Sigmoid colon (tissue), 7 donors: ENCODE measurements at places on chromosomes 5 and 9.

DNA sequence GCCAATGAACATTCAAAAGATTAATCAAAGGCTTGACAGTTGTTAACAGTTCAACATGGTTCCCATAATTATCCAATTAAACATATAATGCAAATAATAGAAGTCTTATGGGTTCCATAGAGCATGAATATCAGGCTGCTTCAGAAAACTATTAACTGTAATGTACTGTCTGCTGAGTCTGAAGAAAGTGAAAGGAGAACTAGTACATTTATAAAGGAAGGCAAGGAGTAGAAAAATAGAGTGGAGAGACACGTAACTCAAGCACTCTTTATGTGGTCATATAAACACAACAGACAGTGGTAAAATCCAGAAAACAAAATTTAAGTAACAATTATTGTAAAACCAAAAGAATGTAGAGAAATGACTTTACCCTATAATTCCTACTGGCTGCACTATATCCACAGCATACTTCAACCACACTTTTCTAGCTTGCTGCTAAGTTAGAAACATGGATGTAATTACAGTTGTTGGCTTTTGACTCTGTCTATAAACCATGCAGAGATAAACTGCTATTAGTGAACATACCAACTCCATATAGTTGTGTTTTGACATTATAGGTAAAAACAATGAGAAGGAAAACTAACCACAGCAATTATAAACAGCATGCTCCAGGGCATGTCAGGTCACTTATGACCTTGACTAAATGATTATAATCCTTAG lies 32.7 kb downstream of the NFIB start:
- no peak for DNase-seq

GRCh38 chr5:116437922-116438578 lies 136.6 kb downstream of the SEMA6A start:
- DNase-seq = no peak

GRCh38 chr5:94524841-94525697 lies 93.3 kb downstream of the KIAA0825 start:
- DNase-seq = no peak

DNA sequence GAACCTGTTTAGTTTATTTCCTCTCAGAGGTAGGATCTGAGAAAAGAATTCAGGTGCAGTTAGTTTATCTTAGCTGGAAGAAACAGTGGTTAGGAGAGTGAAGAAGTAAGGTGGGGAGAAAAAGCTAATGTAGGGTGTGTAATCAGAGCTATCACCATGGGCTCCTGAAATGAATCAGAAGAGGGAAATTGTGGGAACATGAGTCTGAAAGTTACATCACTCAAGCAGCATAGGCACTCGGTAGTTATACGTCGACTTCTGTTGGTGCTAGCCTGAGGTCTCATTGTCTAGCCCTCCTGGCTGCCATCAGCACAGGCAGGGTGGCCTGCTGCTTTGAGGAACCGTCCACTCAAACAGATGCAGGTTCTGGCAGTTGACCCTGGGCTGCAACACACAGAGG lies 56.7 kb upstream of the NPR3 start:
- DNase-seq = no peak

DNA sequence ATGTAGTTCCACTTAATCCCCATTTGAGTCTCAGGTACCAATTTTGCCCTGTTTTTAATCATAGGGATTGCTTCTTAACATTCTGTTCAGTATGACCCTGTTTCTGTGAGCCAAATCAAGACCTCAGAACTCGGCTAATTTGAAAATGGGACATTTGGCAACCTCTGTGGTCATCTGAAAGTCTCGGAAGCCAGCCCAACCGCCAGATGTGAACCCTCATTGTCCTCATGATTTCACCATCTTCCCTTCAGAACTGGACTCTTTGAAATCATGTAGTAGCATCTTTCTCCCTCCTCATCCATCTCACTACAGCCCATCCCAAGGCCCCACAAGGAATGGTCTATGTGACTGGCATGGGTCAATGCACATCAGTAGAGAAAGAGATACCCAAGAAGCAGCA lies 88.9 kb downstream of the S1PR3 start:
- peak; percentile 85 for DNase-seq

GRCh38 chr5:177319913-177320588 lies 8.4 kb upstream of the MXD3 start:
- DNase-seq = no peak

- DNase-seq = no peak
Measured at GRCh38 chr9:99389087-99390033, 167.3 kb downstream of the SEC61B start.

GRCh38 chr5:172878585-172878932 lies 44.5 kb downstream of the ERGIC1 start:
- no peak for DNase-seq

DNA sequence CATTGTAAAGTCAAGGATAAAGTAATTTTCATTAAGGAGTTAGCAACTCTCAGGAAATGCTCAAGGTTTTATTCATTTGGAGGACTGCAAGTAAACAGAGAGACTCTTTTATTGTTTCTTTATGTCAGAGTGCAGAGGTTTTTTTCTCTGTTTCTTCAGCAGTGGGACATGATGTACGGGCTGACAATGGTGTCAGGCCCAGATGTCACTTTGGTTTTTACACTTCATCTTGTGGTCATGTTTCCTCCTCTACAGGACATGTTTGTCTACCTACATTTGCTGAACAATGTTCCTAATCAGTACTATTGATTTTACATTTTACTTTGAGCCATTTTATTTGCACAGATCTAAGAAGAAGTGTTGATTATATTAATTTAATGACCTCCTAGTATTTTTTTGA lies 72.8 kb upstream of the PARP8 start:
- no peak for DNase-seq

- DNase-seq = no peak
Measured at GRCh38 chr5:9499498-9499876, 46.4 kb downstream of the SEMA5A start.

GRCh38 chr9:107827304-107827703 lies 337.7 kb upstream of the KLF4 start:
- DNase-seq = no peak

DNA sequence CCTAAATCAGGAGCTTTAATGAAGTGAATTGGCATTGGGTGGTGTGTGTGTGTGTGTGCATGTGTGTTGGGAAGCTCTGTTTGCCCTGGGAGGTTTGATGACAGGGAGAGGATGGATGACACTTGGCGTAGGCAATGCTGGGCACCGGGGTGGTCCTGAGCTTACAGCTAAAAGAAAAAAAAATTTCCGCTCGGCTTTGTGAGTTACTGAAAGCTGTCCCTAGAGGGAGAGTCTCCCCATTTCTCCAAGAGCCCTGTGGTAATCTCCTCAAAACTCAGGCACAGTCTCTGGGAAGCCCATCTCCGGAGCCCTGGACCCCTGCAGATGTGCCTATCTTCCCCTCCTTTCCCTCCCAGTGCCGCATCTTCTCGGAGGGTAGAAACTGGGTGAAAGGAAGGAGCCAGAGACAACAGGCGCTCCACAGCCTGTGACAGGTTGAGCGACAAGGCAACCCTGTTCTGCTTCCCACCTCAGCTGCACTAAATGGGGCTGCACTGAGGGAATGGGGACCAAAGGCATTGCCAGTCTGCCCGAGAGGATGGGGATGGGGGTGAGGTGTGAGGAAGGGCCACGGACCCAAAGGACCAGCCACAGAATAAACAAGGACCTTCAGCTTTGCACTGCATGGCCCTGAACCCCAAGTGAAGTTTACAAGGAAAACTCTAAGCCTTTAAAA lies 35.8 kb upstream of the TIFAB start:
- DNase-seq = no peak

- no peak for DNase-seq
Measured at GRCh38 chr9:14277244-14277643, 36.7 kb downstream of the NFIB start.

- no peak for DNase-seq
Measured at GRCh38 chr5:158606233-158606632, 493.5 kb downstream of the EBF1 start.

DNA sequence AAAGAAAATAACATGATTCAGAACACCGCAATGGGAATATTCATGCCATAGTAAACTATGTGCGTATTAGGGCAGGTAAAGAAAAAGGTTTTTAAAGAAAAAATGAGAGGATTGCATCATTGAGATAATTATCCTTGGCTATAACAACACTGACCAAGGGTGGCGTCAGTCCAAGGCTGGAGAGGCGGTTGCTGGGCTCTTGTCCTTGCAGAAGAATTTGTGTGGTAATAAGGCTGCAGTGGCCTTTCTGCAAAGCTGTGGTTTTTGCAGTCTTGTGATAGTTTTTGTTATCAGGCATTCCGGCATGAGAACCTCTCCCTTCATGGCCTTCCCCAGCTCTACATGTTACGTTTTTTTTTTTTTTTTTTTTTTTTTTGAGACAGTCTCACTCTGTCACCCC lies 14.0 kb downstream of the BOD1 start:
- DNase-seq = no peak

- DNase-seq = no peak
Measured at GRCh38 chr5:9297134-9297533, 248.7 kb downstream of the SEMA5A start.

GRCh38 chr5:5069851-5070250 lies 70.3 kb upstream of the ADAMTS16 start:
- no peak for DNase-seq

- DNase-seq = no peak
Measured at GRCh38 chr9:135554718-135555117, 6.8 kb upstream of the PAEP start.

DNA sequence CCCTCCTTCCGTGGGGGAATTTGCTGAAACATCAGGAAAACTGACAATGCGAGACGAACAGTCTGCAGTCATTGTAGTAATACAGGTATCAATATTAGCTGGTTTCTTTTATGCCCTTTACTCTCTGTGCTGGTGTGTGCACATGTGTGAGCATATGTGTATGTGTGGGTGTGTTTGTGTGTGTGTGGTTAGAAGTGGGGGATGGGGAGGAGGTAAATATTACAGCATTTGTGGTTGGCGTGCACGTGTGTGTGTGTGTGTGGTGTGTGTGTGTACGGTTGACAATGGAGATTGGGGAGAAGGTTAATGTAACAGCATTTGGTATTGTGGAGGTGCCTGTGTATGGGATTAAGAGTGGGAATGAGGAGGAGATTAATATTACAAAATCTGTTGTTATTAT lies 219.4 kb downstream of the ADGRV1 start:
- no peak for DNase-seq

DNA sequence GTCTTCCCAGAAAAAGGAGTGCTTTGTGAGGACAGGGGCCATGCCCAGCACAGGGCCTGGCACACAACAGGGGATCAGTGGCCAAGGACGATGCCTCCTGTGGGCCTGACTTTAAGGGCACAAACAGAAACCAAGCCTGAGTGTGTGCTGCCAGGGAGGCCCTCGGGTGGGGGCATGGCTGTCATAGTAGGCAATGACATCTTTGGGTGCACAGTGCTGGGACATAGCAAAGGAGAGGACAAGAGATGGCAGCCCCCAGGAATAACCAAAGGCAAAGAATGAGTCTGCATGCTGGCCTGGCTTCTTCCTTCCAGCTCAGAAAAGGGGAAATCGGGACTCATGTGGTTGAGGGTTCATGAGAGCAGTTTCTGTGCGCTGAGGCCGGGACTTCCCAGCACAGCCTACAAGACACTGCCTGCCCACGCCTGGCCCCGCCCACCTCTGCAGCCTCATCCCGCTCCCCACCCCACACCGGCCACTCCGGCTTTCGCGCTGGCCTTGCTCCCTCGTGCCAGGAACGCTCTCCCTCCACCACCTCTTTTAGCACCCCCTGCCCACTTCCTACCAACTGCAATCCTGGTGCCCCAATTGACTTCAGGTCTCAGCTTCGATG lies 13.8 kb upstream of the LHX2 start:
- DNase-seq = no peak

- DNase-seq = no peak
Measured at GRCh38 chr5:124460642-124461041, 285.8 kb downstream of the ZNF608 start.

GRCh38 chr5:150778517-150779396 lies at the start of gene SMIM3:
Gene SMIM3 (plus strand): TSS chr5:150778757. CDS start chr5:150795441, 16,684 bp downstream.
- peak; percentile 94 for DNase-seq

DNA sequence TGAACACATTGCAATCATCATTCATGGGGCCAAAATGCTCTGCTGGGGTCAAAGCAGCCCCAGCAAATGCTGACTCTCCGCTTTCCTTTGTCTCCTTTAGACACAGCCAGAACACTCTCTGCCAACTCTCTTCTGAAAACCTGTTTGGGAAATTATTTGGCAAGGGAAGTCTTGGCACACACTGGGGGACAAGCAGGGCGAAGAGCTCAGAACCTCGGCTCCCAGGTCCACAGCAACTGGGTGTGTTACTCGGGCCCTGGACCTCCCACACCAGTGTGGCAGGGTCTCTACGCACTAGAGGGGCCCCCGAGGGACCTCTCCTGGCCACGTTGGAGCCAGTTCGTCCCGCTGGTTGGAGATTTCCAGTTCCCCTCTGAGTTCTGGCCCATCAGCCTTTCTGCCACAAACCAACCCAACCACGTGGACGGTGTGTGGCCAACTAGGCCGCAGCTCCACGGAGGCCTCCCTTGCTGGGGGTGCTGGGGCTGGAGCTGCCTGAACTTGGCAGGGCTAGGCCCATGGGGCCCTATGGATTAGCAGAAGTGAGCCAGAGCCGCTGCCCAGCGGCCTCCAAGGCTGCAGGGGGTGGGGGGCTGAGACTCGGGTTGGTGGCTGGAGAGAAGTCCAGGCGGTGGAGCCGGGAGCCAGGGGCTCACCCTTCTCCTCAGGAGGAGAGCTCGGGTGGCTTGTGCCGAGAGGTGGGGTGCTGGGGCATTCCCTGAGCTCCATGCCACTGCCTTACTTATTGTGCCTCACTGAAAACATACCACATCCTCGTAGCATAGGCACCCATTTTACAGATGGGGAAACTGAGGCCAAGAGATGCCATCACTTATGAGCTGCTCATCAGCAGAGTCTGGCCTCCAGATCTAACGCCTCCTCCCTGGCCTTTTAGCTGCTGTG lies 46.8 kb upstream of the RNU6ATAC start:
- peak; percentile 75 for DNase-seq

- no peak for DNase-seq
Measured at GRCh38 chr5:30000231-30000630, 1193.3 kb upstream of the CDH6 start.

- DNase-seq = no peak
Measured at GRCh38 chr9:97474372-97474925, 27.0 kb upstream of the TMOD1 start.

DNA sequence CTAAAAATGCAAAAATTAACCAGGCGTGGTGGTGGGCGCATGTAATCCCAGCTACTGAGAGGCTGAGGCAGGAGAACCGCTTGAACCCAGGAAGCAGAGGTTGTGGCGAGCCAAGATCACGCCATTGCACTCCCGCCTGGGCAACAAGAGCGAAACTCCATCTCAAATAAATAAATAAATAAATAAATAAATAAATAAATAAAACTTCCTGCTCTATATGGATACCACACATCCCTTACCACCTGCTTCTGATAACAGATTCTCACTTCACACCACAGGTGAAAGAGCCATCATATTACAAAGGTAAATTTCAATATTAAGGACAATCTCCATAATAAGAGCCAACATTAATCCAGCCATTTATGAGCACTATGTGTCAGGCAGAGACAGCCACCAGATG lies 9.4 kb upstream of the PWWP2A start:
- no peak for DNase-seq
